ENCODE measurements at places on chromosomes 7 and 10.
A peak's percentile ranks its signal among the peaks of the same experiment; 100 is the strongest.

DNA sequence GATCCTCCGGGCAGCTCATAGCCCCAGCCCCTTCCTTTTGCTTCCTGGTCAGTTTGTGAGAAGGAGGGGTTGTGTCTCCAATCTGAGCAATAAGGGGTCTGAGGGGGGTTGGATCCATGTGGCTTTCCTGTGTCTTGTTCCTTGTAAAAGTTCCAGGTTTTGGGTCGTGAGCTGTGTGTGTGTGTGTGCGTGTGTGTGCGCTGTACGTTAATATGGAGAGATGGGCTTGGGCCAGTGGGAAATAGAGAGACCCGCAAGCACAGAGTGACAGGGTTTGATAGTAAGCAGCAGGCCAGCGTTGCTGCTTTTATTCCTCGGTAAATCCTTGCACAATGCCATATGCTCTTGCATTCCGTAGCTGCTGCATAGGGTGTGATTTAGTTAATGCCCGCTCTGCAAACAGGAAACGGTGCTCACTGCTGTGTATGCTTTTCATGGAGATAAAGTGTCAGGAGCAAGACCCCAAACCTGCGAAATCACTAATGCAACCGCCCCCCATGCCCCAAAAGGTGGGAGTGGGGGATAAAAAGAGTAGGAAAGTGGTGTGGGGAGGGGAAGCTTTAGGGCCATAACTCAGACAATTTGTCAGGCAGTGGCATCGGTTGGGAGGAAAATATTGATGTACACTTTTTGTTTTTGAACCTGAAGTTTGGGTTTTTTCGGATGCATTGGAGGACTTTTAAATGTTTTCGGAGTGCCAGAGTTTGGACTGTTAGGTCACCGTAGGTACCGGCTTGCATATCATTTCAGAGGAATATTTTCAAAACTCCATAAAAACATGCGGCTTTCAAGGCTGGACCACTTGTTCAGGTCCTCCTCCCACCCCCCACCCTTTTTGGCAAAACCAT is 108.7 kb downstream of the TCF7L2 start:
- DNase-seq, result peak; percentile 29

DNA sequence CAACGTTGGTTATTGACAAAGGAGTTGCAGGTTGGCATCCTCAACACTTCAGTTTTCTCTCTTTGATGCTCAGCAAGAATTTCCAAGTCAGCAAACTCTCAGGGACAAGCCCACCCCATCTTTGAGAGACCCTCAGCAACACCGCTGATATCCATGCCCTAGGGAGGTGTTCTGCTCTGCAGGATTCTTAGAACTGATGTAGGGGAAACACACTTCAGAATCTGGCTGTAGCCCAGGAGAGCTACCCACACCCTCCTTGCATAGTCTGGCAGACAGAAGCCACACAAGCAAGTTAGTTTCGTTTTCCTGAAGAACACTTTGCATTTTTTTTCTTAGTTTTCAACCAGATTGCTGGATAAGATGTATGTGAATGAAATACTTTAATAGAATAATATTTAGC is 822 bp downstream of the SAMD9L start:
- peak; percentile 21 for DNase-seq

GRCh38 chr10:94178475-94179253 is 184.1 kb downstream of the NOC3L start:
- DNase-seq, result no peak

GRCh38 chr7:27177795-27178320 is 3.7 kb upstream of the HOXA10 start:
- DNase-seq, result no peak

DNA sequence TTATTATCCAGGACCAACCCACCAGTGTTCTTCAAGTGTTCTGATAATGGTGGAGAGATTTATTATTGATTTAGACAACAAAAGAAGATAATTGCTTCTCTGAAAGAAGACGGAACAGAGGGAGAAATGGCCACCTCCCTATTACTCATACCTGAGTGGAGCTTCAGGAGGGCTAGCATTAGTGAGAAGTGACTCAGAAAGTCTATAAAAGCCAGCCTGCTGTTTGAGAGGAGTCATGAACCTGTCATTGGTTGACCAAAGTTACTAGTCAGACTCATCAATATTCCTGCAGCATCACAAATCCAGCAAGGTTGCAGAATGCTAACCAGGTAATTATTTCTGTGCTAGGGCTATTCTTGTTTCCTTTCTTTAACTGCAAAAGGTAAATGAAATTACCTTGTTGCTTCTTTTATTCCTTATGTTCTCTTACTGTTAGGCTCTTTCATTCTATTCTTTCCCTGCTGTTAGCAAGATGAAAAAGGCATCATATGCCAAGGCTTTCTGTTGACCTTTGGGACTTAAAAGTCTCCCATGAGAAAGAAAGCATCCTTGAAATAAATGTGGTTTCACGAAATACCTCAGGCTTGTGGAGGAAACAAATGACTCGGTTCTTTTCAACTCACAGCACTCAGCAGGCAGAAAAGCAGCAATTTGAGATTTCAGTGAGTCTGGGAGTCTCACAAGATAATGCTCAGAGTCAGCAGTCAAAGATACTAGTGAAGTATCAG is 256.4 kb upstream of the PHYHIPL start:
- peak; percentile 23 for DNase-seq

DNA sequence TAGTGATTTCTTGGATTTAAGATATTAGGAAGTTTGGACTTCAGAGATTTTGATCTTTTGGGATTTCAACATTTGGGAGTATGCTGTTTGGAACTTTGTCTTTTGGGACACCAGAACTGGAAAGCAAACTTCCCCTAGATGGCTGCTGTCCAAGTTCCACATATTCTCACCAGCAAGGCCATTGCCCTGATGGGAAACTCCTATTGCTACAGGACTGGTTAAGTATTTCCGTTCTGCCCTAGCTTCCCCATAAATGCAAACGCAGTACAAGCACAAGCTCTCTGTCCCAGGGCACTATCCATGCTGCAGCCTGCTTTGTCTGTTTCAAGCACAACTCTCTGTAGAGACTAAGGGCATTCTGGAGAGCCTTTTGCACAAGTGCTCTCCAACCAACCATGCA is 79.3 kb upstream of the SLC25A13 start:
- no peak for DNase-seq

Measured in amniotic stem cell (primary cell).